ENCODE measurements at places on chromosomes 12 and 14.
A peak's percentile ranks its signal among the peaks of the same experiment; 100 is the strongest.

GRCh38 chr12:42076976-42077375 lies 67.7 kb downstream of the GXYLT1 start:
- DNase-seq: no peak

DNA sequence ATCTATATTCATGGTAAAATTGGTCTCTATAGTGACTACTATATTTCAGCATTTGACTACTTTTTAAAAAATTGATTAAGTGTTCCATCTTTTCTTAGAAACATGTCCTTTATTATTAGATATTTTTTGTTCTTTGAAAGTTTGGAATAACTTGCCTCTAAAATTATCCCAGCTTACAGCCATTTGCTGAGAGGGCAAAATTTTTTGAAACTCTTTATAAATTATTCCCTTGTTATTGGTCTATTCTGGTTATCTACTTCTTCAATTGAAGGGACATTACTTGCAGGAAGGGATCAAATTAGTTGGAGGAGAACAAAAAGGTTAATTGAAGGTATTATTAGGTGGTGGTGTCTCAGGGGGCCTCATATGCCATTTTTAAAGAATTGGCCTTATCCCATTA lies 184.1 kb downstream of the TTC6 start:
- no peak for DNase-seq

GRCh38 chr14:42734041-42734440 lies 1127.4 kb downstream of the LRFN5 start:
- no peak for DNase-seq

GRCh38 chr12:27282754-27283153 lies 38.7 kb downstream of the STK38L start:
- no peak for DNase-seq

GRCh38 chr12:88418856-88419497 lies 161.3 kb downstream of the KITLG start:
- DNase-seq: no peak

GRCh38 chr12:69679119-69679518 lies 20.0 kb downstream of the BEST3 start:
- DNase-seq: no peak

DNA sequence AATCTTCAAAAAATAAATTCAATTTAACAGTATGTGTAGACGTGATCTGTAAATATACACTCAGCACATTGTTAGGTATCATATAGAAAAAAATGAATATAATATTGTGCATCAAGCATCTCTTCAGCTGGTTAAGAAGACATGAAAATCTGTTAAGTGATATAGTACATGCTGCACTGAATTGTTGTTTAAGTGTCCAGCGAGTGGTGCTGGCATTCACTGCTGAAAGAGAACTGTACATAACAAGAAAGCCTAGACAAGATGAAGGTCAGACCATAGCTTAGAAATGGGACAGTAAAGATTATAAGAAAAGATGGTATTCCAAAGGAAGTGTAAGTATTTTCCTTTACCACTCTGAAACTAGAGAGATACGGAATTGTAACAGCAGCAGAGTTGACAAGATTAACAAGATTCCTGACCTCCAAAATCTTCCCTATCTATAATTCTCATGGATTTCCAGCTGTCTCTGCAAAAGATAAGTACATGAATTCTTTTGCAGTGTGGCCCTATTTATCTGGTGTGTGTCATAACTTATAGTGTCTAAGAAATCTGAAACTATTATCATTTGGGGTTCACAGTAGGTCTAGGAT lies 198.6 kb downstream of the FLRT2 start:
- no peak for DNase-seq

- DNase-seq: peak; percentile 0
Measured at GRCh38 chr14:104145826-104146601, 7.6 kb downstream of the KIF26A start.

DNA sequence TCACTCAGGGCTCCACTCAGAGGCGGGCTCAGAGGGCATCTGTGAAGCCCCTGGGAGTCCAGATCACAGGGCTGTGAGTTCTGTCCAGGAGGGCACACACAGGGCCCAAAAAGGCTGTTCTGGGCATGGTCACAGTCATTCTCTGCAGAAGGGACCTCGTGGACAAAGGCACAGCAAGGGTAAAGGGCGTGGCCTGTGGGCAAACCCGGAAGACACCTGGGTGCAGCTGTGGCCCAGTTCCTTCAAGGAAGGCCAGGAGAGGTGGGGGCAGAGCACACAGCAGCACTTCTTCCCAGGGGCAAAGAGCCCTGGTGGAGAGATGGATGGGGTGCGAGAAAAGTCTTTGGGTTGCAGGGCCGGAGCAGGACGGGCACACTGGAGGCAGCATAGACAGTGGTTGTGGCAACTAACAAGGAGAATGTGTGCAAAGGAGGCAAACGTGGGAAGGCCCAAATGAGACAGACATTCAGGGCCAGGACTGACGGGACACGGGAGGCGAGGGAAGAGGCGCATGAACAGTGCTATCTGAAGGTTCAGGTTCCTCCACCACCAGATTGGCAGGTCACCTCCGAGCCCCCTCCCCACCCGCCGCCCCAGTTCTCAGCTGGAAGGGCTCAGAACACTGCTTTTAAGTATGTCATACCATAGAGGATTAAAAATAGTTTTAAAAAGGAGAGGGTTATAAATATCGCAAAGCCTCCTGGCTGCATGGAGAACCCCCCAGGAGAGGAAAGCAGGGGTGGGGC lies 8.9 kb downstream of the CLMN start:
- no peak for DNase-seq

DNA sequence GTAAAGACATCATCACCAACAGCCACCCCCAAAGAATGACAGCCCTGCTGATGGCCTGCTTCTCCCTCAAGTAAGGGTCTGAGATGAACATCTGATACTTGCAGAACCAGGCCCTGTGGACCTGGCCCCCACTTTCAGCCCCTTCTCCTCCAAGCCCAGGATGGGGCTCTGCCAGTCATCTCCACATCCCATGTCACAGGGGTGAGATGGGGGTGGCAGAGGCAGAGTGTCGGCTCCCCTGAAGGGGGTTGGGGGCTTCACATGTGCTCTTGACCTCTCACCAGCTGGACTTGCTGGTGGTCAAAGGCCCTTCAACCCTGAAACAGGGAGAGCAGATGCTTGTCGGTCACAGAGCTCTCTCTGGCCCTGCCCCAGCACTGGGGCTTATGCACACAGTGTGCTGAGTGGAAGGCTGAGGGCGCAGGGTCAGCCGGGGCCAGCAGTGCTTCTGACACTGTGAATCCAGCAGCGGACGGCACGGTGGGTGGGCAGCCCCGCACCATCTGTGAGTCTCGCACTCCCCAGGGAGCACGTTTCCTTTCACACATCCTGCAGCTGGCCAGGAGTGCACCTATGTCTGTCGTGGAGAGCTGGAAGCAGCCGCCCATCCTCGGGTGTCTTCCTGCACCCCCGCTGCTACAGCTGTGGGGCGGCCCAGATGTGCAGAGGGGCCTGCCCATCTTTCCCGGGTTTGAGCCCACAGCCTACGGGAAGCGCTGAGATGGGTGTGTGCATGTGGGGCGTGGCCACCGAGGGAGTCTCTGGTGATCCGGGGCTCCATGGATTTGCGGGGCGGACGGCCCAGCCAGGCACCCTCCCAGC lies 94.3 kb downstream of the ADGRD1 start:
- no peak for DNase-seq

- DNase-seq: no peak
Measured at GRCh38 chr14:45650754-45651153, 397.8 kb upstream of the MIS18BP1 start.

- DNase-seq: no peak
Measured at GRCh38 chr12:4766445-4766844, 46.2 kb downstream of the GALNT8 start.

DNA sequence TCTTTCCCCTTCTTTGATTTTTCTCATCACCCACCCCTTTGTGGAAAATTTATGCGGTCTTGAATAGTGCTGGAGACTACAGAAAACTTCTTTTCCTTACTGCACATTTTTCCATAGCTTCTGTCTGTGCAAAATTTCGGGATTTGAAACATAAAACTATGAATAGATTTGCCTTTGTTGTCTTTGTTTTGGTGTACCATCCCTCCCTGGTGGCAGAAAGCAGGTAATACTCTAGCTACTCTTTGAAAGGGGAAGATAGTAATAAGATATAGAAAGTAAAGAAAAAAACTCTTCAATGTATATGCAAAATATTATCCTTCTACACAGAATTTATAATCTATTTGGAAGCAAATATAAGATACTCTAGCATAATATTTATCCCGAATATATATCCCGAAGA lies 79.1 kb upstream of the LMO3 start:
- DNase-seq: no peak

- peak; percentile 8 for DNase-seq
Measured at GRCh38 chr14:32576088-32576795, 247.1 kb downstream of the AKAP6 start.

DNA sequence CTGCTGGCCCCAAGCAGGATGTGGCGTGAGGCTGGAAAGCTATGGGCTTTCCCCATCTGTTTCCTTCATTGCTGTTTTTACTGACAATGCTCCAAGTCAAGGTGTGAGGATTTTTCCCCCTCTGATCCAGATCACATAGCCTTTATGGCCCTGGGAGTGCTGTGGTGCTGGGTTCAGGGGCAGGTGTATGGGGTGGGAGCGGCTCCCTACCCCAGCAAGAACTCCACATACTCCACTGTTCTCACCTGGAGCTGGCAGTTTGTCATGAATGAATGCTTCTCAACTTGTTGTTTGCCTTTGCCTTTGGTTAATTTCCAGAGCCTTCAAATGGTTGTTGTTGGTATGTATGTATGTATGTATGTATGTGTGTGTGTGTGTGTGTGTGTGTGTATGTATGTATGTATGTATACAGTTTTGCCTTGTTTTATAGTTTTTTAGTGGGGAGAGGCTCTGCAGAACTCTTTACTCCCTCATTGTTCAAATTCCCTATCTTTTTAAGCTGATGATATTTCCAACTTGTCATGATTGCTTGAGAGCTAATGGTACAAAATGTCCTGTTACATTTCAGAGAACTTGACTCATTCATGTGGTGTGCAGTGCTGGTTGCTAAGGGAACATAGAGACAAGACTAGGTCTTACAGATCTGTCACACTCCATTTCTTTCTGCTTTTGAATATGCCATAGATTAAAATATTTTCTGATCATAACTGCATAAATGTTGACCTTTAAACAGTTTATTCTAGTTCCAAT lies 36.6 kb upstream of the ASPG start:
- no peak for DNase-seq

- no peak for DNase-seq
Measured at GRCh38 chr14:61266891-61267740, 14.0 kb downstream of the TMEM30B start.

DNA sequence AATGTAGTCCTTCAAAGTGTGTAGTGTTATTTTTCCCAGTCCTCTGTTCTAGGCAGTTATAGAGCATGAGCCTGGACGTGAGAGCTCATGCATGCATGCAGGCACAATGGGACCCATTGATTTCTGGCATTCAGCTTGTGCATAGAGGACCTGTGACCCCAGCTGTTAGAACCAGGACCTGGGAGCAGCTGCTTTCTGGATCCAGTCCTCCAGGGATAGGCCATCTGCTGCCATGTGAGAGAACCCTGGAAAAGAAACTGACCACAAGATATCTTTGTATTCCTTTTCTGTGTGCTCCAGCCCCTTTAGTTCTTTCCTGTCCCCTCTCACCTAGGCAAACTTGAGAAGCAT lies 76.9 kb downstream of the SUSD6 start:
- no peak for DNase-seq

- DNase-seq: no peak
Measured at GRCh38 chr12:28857369-28857768, 291.7 kb upstream of the FAR2 start.

DNA sequence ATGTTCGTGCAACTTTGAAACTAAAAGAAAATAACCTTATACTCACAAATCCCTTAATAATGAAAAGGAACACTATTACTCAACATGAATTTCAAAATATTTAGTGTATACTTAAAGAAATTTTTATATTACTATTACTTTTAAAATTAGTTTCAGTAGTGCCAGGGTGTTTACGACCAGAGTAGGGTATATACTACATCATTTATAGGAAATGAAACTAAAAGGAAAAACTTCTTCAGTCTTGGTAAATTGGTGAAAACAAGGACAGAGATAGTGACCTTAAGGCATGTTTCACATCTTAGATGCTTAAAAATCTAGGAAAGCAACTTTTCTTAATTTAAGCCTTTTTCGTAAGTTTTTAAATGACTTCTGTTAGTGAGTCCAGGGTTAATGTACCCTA lies 4.5 kb downstream of the USP15 start:
- DNase-seq: no peak

GRCh38 chr14:61751475-61751989 lies 10.7 kb upstream of the SNAPC1 start:
- DNase-seq: no peak

DNA sequence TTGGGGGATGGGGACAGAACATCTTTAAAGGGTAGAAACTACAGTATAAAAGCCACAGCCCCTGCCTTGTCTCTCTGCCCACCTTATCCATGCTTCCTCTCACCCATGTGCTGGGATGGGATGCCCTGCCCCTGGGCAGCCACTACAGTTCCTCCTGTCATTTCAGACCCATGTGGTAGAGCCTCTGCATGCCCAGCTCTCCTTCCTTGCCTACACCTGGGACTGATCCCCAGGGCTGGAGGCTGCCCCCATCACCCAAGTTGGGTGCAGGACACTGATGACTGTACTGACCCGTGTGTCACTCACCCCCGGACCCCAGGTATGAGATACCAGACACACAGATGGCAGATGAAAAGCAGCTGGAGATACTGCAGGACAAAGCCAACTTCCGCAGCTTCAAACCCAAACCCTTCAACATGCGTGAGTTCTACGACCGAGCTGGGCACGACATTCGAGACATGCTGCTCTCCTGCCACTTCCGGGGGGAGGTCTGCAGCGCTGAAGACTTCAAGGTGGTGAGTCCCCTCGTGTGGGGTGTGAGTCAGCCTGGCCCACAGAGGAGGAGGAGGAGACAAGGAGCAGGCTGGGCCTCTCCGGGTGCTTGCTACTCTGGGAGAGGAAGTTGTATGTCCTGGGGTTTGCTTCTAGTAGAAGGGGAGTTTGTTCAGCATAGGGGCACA lies 2.2 kb downstream of the ASIC1 start:
- DNase-seq: peak; percentile 56
